Lower leg skin (tissue), 4 donors: ENCODE measurements at places on chromosomes 3 and 15.

DNA sequence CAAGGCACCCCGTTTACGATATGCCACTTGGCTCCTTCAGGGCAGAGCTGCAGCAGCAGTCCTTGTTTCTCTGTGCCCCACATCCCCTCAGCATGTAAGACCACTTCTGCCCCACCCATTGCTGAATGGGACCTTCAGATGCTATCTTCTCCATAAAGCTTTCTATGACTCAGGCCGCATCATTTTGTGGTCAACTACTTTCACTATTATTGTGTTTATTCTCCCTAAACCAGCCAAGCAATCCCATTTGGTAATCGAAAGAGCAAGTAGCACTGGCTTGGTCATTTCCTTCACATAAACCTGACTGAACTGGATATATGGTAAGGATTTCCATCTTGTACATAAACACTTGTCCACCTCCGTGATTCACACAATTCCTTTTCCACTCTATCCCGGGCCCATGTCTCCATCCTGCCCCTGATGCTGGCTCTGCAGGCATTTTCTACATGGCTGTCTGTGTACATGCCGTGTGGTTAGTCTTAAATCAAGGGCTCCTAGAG lies 25.7 kb downstream of the LIPC start:
- DNase-seq = no peak

- no peak for DNase-seq
Measured at GRCh38 chr3:154496978-154497377, 67.0 kb upstream of the GPR149 start.

GRCh38 chr15:64060716-64061115 lies 14.4 kb upstream of the DAPK2 start:
- no peak for DNase-seq

GRCh38 chr3:197369545-197369944 lies 71.1 kb upstream of the DLG1 start:
- no peak for DNase-seq

GRCh38 chr3:59444294-59444671 lies 394.5 kb upstream of the CFAP20DC start:
- DNase-seq = no peak

DNA sequence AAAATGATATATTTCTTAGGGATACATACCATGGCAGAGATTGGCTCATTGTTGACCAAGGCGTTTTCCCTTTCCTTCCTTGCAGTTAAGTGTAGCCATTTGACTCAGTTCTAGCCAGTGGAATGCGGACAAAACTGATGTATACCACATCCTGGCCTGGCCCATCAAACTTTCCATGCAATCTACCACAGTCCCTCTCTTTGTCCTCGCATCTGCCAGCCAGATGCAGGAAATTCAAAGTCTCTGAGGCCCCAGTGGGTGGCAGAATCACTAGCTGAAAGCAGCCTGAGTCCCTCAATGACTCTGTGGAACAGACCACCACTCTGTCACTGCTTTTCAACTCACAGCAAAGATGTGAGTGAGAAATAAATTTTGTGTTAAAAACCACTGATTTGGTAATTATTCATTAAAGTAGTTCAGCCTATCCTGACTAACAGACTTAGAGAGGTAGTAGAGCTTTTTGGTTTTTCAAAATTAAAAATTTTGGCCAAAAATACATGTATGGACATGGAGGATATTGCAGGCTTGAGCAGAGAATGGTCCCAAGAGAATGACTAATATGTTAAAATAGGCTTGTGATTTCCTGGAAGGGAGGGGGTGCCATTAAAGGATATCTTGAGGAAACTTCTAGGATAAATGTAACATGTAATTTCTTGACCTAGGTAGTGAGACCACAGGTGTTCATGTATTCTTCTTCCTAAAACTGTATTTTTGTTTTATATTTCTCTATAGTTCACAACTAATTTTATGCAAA lies 10.9 kb downstream of the LRRFIP2 start:
- no peak for DNase-seq

GRCh38 chr3:180102134-180102533 lies 65.4 kb upstream of the PEX5L start:
- DNase-seq = no peak

- no peak for DNase-seq
Measured at GRCh38 chr3:64945171-64945729, 257.4 kb upstream of the ADAMTS9 start.

GRCh38 chr3:149771652-149772271 lies 19.5 kb upstream of the COMMD2 start:
- DNase-seq = peak; percentile 20
